ENCODE measurements at places on chromosomes 6 and 20. TPM values are rescaled to one million over a fixed set of nuclear protein-coding genes. Genes with fewer than 3 reads are reported as not detected.

The PREP gene
- total RNA-seq = 50.4 TPM

The SCUBE3 gene
- 1.6 TPM for total RNA-seq

The ACTL10 gene
- not detected for total RNA-seq

The ZKSCAN8 gene
- total RNA-seq = 18.4 TPM

The ZBP1 gene
- not detected for total RNA-seq

The PGC gene
- 0.18 TPM for total RNA-seq

All from Panc1 (cell line).